GDM1 (cell line): ENCODE measurements at places on chromosomes 11 and 22.

DNA sequence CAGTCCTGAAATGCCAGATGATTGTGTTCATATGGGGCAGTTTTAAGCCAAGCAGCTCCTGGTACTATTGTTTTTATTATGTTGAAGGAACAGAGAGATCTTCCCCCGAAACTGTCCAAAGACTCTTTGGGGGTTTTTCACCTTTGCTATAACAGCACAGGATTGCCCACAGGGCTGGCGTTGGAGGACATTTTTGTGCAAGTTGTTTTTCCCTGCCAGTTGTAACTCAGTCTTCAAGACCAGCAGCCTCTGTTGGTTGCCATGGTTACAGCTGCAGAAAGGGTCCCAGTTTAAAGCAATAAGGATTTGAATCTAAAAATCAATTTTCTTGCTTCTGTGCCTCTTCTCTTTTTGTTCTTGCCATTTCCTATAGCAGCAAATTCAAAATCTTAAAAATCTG, 45.4 kb upstream of the YWHAH start:
- DNase-seq: no peak

- DNase-seq: no peak
These were observed 20.3 kb downstream of the PPP2R1B start for GRCh38 chr11:111745719-111746504.

DNA sequence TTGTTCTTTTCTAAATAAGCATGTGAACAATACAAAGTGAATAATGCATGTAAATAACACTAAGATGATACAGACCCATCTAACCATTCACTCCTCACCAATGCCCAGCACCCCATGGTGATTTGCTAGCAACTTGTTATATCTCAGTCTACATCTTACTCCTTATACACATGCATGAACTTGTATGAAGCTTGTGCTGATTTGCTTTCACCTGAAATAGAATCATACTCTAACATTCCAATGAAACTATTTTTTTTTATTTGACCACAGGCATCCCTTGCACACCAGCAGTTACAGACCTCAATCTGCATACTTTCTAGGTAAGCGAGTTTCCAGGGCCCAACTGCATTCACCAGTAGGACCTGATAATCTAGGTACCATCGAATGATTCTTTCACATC, 873.6 kb downstream of the OPCML start:
- DNase-seq: no peak

DNA sequence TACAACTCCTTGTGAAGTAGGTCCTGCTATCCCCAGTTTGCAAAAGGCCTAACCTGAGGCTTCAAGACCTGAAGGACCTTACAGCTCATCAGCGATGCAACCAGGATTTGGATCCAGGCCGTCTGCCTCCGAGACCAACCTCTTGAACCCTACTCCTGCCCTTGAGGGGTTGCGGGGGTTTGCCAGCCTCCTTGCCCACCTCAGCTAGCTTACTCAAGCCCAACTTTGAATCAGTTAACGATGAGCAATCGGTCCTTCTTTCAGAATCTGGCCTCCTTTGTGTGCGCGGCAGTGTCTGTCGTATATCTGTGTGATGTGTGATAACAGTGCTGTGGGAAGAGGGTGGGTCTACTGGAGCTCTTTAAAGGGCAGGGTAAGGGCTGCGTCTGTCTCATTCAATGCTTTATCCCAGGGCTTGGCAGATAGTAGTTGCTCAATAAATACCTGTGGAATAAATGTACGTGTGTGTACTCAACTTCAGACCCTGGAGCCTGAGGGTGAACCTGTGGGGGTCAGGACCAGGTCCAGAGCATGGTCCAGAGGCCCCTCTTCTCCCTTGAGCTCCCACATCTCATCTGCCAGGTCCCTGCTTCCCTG, 3.2 kb downstream of the CHRM1 start:
- DNase-seq: no peak

GRCh38 chr11:115503083-115503885, 931 bp downstream of the CADM1 start:
- DNase-seq: no peak

DNA sequence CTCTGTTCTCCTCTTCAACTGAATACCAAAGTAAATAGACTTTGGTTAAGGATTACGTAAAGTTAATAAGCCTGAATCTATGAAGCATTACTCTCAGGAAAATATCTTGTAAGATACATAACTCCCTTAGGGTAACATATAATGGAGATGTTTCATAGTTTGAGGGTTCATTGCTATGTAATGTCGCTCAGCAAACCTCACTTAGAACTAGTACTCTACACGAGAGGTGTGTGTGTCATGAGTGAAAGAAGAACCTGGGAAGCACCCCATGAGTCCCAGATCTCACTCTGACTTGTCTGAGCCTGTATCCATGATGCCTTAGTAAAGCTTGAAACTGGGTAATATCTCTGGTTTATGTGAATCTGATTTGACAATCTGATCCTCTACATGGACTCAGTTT, 429.5 kb upstream of the ANO3 start:
- DNase-seq: no peak

DNA sequence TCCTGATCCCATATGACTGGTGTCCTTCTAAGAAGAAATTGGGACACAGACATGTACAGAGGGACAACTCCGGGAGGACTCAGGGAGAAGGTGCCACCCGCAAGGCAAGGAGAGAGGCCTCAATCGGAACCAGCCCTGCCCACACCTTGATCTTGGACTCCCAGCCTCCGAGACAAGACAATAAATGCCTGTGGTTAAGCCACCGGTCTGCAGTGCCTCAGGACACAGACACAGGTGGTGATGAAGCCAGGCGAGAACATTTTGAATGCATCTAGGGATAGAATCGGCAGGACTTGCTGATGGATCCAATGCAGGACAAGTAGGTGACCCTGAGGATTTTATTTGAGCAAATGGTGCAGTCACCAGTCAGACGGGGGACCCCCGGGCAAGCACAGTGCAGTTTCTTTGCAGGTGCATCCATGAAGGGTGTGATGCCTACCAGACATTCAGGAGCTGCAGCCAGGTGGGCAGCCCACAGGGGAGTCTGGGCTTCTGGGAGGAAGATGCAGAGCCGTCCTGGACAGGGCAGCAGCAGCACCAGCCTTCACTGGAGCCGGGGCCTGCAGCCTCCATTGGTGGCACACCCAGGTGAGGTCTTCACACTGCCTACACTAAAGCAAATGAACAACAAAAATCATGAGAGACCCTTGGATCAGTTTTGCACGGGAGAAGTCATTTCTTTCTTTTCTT, 20.2 kb upstream of the SEPTIN5 start:
- DNase-seq: no peak

DNA sequence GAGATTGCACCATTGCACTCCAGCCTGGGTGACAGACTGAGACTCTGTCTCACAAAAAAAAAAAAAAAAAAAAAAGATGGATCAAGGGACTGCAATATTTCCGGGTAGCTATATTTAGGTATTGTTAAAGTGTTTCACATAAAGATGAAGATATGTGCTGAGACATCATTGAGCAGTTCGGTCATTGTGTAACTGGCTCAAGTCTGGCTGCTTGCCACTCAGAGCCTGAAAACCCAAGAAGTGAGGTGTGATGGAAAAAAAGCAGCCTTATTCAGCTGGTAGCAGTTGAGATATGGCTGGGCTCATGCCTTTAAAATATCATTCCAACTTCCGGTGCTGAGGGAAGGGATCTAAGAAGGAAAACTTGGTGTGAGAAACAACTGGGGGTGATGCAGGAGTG, 46.9 kb downstream of the LUZP2 start:
- DNase-seq: no peak

DNA sequence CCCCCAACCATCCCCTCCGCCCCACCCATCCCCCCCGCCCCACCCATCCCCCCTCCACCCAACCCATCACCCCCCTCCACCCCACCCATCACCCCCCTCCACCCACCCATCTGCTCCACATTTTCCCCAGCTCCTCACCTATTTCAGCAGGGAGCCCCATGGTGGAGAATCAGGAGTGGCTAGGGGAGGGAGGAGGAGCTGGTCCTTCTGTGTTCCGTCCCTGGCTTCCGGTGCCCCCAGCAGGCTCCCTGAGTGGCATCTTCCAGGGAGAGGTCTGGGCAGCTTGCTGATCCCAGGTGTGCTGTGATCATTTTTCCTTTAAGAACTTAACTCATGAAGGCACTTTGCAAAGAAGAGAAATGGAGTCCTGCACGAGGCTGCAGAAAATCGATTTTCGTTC, 365.8 kb downstream of the TBC1D22A start:
- DNase-seq: no peak

GRCh38 chr11:16111690-16112089, 244.7 kb downstream of the SOX6 start:
- no peak for DNase-seq

DNA sequence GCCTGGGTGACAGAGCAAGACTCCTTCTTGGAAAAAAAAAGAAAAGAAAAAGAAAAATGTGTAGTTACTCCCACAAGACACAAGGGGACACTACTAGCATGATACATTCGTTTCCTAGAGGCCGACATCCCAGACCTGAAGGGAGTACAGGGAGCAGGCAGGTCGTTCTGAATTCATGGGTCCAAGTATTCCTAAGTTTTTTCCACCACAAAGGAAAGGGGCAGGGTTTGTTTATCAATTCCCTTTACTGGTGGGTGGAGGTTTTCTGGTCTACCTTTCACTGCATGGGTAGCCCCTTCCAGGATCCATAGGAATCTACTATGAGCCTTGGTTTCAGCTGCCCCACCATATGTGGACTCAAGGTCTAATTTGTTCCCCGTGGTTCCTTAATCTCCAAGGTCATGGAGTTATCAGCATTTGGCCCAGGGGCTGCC, 11.8 kb downstream of the TIGD3 start:
- DNase-seq: peak; percentile 38

- no peak for DNase-seq
These were observed 31.1 kb upstream of the WT1 start for GRCh38 chr11:32466279-32466915.

DNA sequence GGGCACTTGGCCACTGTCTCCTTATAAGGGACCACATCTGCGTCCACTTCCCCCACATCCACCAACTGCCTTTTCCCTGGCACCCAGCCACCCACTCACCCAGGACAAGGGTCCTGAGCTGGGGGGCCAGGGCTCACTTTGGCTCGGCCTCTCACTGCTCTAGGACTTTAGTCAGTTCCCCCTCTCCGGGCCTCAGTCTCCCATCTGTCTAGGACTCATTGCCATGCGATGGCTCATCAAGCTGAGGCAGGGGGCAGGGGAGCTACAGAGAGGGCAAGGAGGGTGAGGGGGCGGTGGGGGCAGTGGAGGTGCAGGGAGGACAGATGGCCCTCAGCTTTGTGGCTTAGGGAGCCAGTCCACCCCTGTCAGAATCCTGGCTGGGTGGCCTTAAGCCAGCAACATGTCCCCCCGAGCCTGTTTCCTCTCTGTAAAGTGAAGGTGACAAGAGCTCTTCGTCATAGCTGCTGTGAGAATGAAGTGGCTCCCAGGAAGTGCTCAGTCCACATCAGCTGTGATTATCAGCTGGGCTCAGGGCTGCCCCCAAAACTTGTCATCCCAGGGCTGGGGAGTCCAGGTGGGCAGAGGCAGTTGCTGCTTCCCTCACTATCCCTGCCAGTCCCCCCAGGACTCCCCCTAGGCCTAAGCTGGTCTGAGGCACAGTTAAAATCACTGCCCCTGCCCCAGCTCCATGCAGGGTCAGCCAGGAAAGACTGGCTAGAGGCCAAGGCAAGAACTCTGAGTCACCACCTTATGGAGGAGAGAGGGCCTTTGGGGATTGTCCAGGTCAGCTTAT, 14.9 kb downstream of the RAC2 start:
- DNase-seq: no peak

- no peak for DNase-seq
These were observed 29.8 kb downstream of the NECTIN1 start for GRCh38 chr11:119699227-119699626.

DNA sequence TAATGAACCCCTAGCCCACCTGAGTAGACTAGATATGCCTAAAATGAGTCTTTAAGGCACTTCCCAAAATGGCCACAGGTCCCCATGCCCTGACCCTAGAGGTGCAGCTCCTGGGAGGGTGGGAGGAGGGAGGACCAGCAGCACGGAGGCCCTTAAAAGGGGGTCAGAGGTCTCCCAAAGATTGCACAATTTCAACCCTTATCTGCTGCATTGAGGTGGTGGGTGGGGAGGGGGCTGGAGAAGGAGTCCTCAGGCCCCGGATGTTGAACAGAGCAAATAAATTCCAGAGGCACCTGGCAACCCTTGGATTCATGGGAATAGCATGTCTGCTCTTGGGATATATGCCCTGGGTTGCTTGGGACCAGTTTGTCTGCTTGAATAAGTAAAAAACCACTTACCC, 57.6 kb downstream of the NAV2 start:
- no peak for DNase-seq

DNA sequence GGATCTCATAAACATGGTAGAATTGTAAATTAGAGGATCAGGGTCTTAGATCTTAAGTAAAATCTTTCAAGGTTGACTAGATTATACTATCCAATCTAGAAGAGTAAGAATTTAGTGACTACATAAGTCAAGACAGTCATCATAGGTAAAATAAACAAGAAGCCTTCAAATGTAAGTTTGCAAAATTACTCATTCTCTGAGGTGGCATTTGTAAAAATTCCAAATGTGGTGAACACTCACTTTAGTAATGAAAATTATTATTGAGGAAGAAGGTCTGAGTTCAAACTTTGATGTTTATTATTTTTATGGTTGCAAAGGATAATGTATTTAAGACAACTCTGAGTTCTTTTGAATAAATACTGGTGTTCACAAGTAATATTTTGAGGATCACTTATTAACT, 4.6 kb downstream of the HYLS1 start:
- DNase-seq: no peak

- no peak for DNase-seq
These were observed 9.7 kb upstream of the LRP5 start for GRCh38 chr11:68302670-68303069.

DNA sequence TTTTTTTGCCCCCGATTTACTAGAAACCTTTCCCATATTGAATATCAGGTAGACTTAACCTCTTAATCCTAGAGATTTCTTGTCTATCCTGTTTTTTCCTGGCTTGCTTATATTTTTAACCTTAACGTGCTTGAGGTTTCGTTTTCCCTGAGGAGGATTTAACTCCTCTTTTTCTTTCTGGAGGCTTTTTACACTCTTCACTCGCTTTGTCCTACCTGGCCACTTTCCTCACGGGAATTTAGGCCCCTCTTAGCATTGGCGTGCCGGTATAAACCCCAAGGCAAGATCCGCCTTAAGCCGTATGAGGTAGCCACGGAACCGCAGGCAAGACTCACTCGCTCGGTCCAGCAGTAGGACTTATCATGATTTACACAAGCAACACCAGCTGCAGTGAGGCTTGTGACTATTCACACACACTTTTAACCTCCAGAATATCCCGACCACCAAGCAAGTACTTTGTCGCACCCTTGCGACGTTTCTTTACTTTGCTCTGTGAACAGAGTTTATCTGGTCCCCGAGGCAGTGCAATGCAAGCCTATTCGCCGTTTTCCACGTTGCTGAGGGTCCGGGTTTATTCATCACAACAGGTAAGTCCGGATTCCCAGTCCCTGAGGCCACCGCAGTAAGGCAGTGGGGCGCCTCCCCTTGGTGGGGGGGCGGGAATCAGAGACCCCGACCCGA, 20.6 kb upstream of the ALDH3B2 start:
- DNase-seq: no peak

GRCh38 chr11:75969626-75970308, 154.8 kb downstream of the UVRAG start:
- DNase-seq: no peak

- peak; percentile 86 for DNase-seq
These were observed 7.8 kb downstream of the SIGIRR start for GRCh38 chr11:406796-407650.

- DNase-seq: no peak
These were observed 3.3 kb downstream of the RPLP2 start for GRCh38 chr11:813072-813455.

- no peak for DNase-seq
These were observed 23.6 kb downstream of the XRRA1 start for GRCh38 chr11:74925281-74925680.

- no peak for DNase-seq
These were observed 362.0 kb downstream of the TBC1D22A start for GRCh38 chr22:47124451-47124881.
